ENCODE measurements at places on chromosomes 5 and 9. TPM values are rescaled to one million over a fixed set of nuclear protein-coding genes. Genes with fewer than 3 reads are reported as not detected.

EIF4E1B gene
- not detected for total RNA-seq

PCSK1 gene
- total RNA-seq, result 0.45 TPM

CORO2A gene
- 0.36 TPM for total RNA-seq

GAPVD1 gene
- total RNA-seq, result 53.1 TPM

PCDHGA3 gene
- 1.1 TPM for total RNA-seq

MUSK gene
- not detected for total RNA-seq

KLF9 gene
- total RNA-seq, result 30.4 TPM
